ENCODE measurements at places on chromosomes 16 and 17.

- DNase-seq = no peak
Observed at GRCh38 chr17:28906706-28907438, 4.0 kb upstream of the DHRS13 start.

- no peak for DNase-seq
Observed at GRCh38 chr17:46108120-46108519, 85.1 kb downstream of the KANSL1 start.

DNA sequence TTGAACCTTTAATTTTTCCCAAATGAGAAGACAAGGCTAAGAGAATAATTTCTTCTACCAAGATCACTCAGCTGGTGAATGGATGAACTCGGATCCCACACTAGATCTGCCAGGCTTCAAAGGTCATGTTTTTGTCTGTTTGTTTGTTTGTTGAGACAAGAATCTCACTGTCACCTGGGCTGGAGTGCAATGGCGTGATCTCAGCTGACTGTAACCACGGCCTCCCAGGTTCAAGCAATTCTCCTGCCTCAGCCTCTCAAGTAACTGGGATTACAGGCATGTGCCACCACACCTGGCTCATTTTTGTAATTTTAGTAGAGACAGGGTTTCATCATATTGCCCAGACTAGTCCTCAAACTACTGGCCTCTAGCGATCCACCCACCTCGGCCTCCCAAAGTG, 6.6 kb downstream of the ZNF19 start:
- no peak for DNase-seq

DNA sequence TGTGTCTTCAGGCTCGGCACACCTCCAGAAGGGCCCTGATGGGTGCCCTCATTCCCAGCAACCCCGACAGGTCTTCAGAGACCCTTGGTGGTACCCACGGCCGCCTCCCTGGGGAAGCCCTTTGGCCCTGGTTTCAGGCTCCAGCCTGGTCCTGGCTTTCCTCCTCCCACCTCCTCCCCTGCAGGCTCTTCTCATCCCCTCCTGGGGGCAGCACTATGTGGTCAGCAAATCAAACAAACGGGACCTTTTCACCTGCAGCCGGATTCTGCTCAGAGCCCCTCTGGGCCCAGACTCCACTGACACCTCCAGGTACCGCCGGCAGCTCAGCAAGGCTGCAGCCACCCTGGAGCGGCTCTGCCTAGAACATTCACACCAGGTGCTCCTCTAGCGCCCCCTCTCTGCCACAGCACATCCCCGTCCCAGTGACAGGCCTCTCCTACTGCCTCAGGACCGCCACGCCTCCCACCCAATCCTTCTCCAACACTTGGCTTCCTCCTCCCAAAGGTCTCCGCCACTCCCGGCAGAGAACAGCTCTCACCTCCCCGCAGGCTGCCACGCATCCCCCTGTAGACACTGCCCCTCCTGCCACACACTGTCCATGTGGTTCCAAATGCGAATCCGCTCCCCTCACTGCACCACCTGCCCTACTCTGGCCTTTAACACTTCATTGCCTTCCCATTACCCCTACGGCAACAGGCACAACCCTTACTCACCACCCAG, 12.0 kb downstream of the CORO7 start:
- peak; percentile 70 for DNase-seq

GRCh38 chr17:77716289-77716926, 242.1 kb upstream of the TNRC6C start:
- peak; percentile 11 for DNase-seq

- DNase-seq = peak; percentile 96
Observed at GRCh38 chr16:47732523-47733111, 271.5 kb downstream of the PHKB start.

GRCh38 chr17:20087538-20088250, 78.5 kb downstream of the SPECC1 start:
- DNase-seq = no peak

GRCh38 chr17:71111934-71112333, 942.6 kb downstream of the KCNJ2 start:
- DNase-seq = no peak

DNA sequence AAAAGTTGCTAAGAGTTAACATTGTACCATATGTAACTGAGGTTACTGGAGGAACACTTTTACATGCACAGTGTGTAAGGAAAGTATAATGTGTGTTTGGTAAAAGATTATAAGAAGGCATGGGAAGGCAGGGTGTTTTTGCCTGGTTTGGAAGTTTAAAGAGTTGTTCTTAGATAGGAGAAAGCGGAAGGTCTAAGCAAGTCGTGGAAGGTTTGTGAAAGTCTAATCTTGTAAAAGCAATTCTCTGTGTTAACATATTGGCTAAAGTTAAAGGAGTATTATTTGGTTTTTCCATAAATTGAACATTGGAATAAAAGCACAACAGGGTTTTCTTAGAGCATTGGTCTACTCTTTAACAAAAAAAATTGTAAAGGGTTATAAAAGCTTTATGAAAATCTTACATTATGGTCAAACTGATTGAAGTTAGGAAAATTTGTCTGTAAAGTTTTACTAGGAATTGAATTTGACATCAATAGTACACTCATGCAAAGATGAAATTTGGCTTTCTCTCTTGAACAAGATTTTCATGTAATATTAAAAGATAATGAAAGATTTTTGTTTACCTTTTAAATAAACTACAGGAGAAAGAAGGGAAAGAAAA, 4.7 kb upstream of the CANT1 start:
- DNase-seq = no peak

- no peak for DNase-seq
Observed at GRCh38 chr16:26976873-26977272, 89.9 kb upstream of the C16orf82 start.

DNA sequence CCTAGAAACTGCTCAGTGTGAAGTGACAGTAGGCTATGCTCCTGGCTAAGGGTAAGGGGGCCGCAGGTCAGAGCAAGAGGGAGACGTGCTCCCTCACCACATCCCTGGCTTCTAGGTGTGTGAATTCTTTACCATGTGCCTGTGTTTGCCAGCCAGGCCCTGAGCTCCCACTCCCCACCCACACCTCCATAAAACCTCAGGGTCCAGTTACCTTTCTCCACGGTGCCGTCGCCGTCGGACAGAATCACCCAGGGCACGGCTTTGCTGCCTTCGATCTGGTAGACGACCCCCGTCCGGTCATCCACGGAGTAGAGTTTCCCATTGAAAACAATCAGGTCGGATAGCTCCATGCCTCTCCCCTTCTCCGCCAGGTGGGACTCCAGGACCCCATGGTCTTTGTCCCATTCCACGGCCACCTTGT, 12.8 kb downstream of the CANT1 start:
- DNase-seq = no peak

- DNase-seq = no peak
Observed at GRCh38 chr17:79049821-79050220, 24.8 kb upstream of the ENGASE start.

DNA sequence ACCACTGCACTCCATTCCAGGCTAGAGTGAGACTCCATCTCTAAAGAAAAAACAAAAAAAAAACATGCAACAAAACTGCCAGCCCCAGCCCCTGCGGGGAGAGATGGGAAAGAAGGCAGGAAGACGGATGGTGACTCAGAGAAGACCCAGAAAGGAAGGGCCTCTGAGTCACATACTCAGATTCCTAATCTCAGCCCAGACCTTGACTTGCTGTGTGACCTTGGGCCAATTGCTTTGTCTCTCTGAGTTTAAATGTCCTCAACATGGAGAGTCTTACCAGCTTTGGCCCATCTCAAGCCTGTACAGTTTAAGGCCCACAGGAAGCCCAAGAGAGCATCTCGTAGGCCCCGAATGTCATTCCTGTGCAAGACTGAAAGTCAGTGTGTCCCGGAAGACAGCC, 86.5 kb upstream of the LHX1 start:
- peak; percentile 66 for DNase-seq

DNA sequence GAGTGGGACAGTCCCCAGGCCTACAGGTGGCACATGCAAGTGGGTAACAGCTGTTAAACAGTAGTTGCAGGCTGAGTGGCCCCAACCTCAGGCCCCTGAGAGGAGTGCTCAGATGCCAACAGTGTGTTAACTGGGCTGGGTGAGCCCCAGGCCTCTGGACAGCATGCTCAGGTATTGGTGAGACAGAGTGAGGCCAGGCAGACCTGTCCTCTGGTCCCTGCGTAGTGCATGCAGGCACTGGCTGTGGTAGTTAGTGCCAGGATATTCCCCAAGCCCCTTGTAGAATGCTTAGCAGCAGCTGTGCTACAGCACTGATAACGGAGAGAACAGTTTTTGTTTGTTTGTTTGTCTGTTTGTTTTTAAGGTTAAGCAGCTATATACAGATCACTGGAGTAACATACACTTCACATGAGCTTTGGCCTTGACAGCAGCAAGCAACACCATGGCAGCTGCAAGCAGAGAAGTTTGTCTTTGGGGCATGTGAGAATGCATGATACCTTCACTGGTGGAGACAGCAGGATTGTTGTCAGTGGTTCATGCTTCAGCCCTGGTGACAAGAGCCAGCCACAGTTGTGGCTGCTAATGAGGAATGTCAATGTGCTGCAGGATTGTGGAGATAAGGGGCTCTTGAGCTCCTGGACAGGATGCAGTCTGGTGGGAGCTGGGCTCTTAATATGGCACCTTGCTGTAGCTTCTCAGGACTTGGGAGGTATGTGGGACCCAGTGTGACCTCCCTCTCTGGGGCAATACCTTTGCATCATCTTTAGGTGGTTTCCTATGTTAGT, 614.4 kb downstream of the CDH11 start:
- DNase-seq = no peak

- no peak for DNase-seq
Observed at GRCh38 chr17:43142153-43142552, 17.0 kb upstream of the BRCA1 start.

GRCh38 chr17:14803826-14804225, 461.3 kb downstream of the PMP22 start:
- no peak for DNase-seq

DNA sequence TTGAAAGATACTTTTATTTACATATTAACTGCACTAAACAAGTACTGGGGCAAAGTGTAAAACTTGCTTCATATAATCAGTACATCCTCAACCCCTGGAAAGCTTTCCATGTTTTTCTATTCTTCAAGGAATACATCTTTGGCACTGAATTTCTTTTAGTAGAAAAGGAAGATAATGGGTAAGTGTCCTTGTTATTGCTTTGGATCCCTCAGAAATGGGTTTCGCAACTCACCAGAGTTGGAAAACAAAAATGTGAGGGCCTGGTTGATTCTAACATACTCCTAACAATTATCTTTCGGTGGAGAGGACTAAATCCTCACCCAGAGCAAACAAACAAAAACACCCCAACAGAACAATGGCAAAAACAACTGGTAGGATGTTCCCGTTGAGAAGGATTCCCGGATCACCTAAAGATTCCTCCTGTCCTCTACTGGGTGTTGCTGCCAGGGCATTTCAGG, 120.4 kb downstream of the PARN start:
- DNase-seq = peak; percentile 46

Measured in choroid plexus epithelial cell (primary cell).